ENCODE measurements at places on chromosomes 5 and 9. TPM values are rescaled to one million over a fixed set of nuclear protein-coding genes. Genes with fewer than 3 reads are reported as not detected.

DNA sequence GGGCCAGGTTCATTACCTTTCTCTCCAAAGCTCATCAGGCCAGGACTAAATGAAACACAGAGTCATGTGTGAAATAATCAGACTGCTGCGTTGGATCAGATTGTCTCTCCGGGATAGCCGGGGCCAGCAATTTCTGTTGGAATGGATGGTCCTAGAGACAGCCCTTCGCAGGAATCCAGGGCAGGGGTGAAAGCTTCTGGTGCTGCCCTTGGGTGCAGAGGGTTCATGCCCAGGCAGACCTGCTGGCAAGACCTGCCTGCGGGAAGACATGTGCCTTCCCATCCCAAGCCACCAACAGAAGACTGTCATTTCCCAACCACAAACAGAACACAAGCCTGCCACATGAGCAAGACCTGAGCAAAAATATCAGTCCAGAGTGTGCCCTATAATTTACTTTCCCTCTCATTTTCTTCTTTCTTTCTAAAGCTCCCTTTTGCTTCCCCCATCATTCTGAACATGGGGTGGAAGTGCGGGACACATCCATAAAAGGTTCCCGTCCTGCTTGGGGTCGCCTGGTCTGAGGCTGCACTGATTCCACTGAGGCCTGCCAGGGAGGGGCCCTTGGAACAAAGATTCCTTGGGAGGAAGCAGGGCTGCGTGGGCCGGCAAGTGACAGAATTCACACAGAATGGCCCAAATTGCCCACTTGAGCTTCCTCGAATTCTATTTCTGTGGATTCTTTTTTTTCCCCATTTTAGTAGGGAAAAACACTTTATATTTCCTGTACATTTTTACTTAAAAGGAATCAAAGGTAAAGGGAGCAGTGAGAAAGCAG is 57.3 kb downstream of the UBE2QL1 start:
- H3K4me3 ChIP-seq, result no peak overlapping the region
- H3K27ac ChIP-seq, result no peak overlapping the region
- DNase-seq, result no peak
- no peaks in the 10 kb centered on the region for H3K4me1 ChIP-seq
- peaks cover 7% of the 10 kb centered on the region for H3K27me3 ChIP-seq

DNA sequence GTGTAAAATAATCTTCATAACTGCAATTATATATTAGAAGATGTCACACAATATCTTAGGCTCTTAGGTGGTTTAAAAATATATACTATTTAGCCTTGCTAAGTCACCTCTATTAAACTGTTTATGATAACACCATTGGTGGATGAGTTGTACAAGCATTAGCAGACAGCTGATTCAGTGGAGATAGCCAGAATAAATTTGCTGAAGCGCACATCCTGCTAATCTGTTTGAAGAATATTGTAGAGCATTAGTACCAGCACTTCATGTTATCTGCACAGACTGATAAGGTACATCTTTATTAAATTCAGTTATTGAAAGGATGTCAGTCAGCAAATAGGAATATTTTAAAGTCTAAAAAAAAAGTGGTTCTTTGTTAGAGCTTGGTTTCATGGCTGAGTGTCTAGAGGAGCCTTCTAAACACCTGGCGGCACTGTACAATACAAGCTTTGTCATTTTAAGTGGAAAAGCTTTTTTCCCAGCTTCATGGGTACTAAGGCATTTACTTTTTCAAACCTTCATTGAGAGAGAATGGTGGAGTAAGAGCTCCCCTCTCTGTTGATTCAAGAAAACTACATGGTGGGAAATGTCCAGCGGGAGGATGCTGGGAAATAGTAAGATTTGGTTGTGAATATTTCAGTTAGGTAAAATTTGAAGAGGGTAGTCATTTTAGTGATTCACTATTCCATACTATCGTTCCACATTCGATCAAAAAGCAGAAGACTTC is 275.1 kb downstream of the SLF1 start:
- no peak for DNase-seq
- no peaks in the 10 kb centered on the region for H3K27me3 ChIP-seq
- no peaks in the 10 kb centered on the region for H3K36me3 ChIP-seq
- peaks cover 8% of the 10 kb centered on the region for H3K4me1 ChIP-seq
- H3K27ac ChIP-seq, result no peak overlapping the region

DNA sequence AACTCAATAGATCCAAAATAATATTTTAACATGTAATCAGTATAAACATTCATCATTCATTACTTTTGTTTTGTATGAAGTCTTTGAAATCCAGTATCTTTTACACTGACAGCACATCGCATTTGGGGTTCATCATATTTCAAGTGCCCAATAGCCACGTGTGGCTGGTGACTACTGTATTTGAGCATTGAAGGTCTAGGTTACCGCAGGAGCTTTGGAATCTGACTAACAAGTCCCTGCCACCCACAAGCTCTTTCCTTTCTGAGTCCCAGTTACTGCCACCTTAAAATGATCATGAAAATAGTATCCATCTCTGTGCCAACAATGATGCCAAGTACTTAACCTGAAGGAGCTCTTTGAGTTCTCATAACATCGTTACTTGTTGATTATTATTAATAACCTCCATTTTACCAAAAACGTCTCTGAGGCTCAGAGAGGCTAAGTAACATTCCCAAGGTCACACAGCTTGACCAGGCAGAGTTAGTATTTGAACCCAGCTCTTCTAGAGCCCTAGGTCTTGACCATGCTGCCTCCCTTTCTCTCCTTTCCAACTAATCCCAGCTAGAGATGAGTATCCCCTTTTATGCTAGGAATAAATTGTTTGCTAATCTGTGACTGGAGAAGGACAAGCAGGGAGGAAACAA is 24.2 kb downstream of the ARHGEF37 start:
- H3K36me3 ChIP-seq, result peaks cover 19% of the 10 kb centered on the region
- no peak overlapping the region for H3K4me3 ChIP-seq
- H3K27ac ChIP-seq, result peak overlapping the region; percentile 87
- DNase-seq, result no peak

DNA sequence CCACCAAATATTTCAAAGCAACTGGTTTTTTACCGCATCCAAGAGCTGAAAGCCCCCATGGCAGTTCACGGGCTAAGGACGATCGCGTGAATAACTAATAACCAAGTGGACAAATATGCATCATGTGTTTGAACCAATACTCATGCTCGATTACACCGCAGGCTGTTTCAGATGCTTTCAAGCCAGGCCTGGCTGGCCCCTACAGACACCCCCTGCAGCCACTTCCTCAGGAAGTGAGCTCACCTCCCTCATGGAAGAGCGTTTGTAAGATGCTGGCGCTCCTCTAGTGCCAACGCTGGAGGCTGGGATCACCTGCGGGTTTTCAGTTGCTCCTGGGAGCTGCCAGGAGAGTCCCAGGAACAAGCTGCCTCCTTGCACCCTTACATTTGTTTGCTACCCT is 53.9 kb upstream of the PTCH1 start:
- no peak for DNase-seq
- peaks cover 32% of the 10 kb centered on the region for H3K27me3 ChIP-seq
- H3K27ac ChIP-seq, result no peak overlapping the region

- H3K27me3 ChIP-seq, result no peaks in the 10 kb centered on the region
- DNase-seq, result no peak
- no peak overlapping the region for H3K27ac ChIP-seq
- H3K36me3 ChIP-seq, result no peaks in the 10 kb centered on the region
These were observed 63.4 kb downstream of the SMIM23 start for GRCh38 chr5:171848911-171849520.

DNA sequence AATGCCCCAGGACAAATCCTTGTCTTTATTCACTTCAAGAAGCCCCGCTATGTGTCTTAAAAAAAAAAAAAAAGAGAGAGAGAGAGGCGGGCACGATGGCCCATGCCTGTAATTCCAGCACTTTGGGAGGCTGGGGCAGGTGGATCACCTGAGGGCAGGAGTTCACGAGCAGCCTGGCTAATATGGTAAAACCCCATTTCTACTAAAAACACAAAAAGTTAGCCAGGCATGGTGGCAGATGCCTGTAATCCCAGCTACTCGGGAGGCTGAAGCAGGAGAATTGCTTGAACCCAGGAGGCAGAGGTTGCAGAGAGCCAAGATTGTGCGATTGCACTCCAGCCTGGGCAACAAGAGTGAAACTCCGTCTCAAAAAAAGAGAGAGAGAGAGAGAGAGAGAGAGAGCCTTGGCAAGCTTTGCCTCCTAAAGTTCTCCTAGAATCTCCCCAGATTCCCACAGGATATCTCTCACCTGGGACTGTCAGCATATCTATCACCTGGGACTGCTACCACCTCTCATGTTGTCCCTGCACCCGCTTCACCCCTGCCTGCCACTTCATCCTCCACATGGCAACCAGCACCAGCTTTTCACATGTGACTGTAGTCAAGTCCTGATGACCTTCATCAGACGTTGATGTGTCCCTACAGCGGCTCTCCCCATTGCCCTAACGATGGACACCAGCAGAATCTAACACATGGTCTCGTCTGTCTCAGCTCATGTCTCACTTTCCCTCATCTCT is 5.8 kb downstream of the ITK start:
- peaks cover 54% of the 10 kb centered on the region for H3K27me3 ChIP-seq
- H3K27ac ChIP-seq, result no peak overlapping the region
- no peaks in the 10 kb centered on the region for H3K36me3 ChIP-seq
- no peaks in the 10 kb centered on the region for H3K4me1 ChIP-seq
- DNase-seq, result no peak

The PCDHGA9 gene
- total RNA-seq, result 18.1 TPM

The SV2C gene
- 0.88 TPM for total RNA-seq

- H3K4me1 ChIP-seq, result peaks cover 16% of the 10 kb centered on the region
- no peak for DNase-seq
- H3K4me3 ChIP-seq, result no peak overlapping the region
These were observed 161.6 kb downstream of the BNC2 start for GRCh38 chr9:16708656-16709435.

The IL13 gene
- total RNA-seq, result not detected

GRCh38 chr9:134561427-134562145 is 80.0 kb upstream of the COL5A1 start:
- no peaks in the 10 kb centered on the region for H3K4me1 ChIP-seq
- H3K36me3 ChIP-seq, result no peaks in the 10 kb centered on the region
- H3K27me3 ChIP-seq, result peaks cover 13% of the 10 kb centered on the region
- no peak overlapping the region for H3K27ac ChIP-seq
- H3K4me3 ChIP-seq, result no peak overlapping the region

- H3K36me3 ChIP-seq, result no peaks in the 10 kb centered on the region
- no peak overlapping the region for H3K4me3 ChIP-seq
- H3K27ac ChIP-seq, result no peak overlapping the region
- H3K4me1 ChIP-seq, result no peaks in the 10 kb centered on the region
- DNase-seq, result no peak
- H3K27me3 ChIP-seq, result peaks cover 73% of the 10 kb centered on the region
These were observed 94.2 kb downstream of the BARX1 start for GRCh38 chr9:93860694-93861658.

- H3K4me3 ChIP-seq, result no peak overlapping the region
- H3K27ac ChIP-seq, result no peak overlapping the region
- H3K36me3 ChIP-seq, result peaks cover 4% of the 10 kb centered on the region
- H3K27me3 ChIP-seq, result no peaks in the 10 kb centered on the region
- peaks cover 20% of the 10 kb centered on the region for H3K4me1 ChIP-seq
These were observed 47.7 kb downstream of the RXRA start for GRCh38 chr9:134373953-134374300.

DNA sequence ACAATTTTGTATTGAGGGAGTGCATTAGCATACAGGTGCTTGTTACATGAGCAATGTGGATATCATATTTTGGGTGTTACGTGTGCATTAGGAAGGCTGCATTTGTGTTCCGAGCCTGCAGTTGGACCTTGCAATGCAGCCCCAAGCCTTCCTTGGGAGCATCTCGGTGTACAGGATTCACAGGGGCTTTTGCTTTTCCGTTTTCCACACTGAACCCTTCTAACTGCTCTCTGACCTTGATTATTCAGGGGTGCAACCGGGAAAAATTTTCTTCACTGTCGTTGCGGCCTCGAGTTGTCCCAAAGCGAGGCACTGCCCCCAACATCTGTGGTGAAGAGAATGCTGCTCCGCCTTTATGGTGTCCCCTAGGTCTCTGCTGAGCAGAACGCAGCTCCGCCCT is 80.1 kb upstream of the PLEKHG4B start:
- no peak overlapping the region for H3K27ac ChIP-seq
- no peaks in the 10 kb centered on the region for H3K36me3 ChIP-seq
- no peaks in the 10 kb centered on the region for H3K4me1 ChIP-seq
- peaks cover 8% of the 10 kb centered on the region for H3K27me3 ChIP-seq
- no peak overlapping the region for H3K4me3 ChIP-seq
- DNase-seq, result no peak

DNA sequence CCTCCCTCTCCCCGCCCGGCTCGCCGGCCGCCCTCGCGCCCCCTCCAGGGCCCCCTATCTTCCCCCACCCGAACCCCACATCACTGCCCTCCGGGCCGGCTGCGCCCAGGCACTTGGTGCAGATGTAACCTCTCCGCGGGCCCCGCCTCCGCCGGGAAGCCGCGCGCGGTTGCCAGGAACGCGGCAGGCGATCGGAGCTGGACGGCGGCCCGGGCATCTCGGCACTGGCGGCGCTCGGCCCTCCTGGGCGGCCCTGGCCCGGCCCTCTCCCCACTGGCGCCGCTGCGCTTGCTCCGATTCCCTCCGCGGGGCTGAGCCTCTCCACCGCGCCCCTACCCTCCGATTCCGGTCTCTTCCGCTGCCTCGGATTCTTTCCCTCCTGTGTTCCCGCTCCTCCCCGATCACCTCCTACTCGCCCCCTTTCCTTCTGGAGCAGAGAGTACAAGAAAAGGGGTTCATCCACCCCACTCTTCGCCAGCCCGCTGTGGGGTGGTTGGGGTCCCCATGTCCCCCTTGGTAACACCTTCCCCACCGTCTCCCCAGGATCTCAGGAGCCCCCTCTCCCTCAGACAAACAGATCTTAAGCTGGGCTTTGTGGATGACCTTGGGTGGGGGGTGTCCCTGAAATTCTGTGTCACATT is 70.6 kb downstream of the C9orf50 start:
- no peaks in the 10 kb centered on the region for H3K27me3 ChIP-seq
- H3K36me3 ChIP-seq, result peaks cover 15% of the 10 kb centered on the region
- peak; percentile 51 for DNase-seq
- H3K4me1 ChIP-seq, result peaks cover 8% of the 10 kb centered on the region

The CDC14B gene
- 29.8 TPM for total RNA-seq

DNA sequence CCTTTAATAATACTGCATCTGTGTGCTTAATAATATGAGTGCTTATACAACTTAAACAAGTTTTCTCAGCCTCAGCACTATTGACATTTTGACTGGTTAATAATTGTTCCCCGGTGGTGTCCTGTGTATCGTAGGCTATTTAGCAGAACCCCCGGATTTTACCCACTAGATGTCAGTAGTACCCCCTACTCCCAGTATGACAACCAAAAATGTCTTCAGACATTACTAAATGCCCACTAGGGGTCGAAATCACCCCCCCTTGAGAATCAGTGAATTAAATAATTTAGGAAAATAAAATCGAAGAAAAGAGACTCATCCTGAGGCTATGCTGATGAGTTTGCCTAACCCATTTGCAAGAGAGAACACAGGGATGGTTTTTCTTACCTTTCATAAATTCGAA is 166.3 kb downstream of the ATP10B start:
- H3K4me1 ChIP-seq, result peaks cover 12% of the 10 kb centered on the region
- H3K36me3 ChIP-seq, result no peaks in the 10 kb centered on the region
- DNase-seq, result peak; percentile 61
- H3K4me3 ChIP-seq, result no peak overlapping the region
- no peaks in the 10 kb centered on the region for H3K27me3 ChIP-seq

- no peak for DNase-seq
- H3K4me1 ChIP-seq, result peaks cover 22% of the 10 kb centered on the region
- no peak overlapping the region for H3K4me3 ChIP-seq
These were observed 521.7 kb downstream of the RAB3C start for GRCh38 chr5:59104400-59105127.
